Muscle of back (tissue), 13 donors: ENCODE measurements at places on chromosomes 4 and X. TPM values are rescaled to one million over a fixed set of nuclear protein-coding genes. Genes with fewer than 3 reads are reported as not detected.

- no peak for DNase-seq
Observed at GRCh38 chr4:186241616-186242015, 14.3 kb downstream of the KLKB1 start.

DNA sequence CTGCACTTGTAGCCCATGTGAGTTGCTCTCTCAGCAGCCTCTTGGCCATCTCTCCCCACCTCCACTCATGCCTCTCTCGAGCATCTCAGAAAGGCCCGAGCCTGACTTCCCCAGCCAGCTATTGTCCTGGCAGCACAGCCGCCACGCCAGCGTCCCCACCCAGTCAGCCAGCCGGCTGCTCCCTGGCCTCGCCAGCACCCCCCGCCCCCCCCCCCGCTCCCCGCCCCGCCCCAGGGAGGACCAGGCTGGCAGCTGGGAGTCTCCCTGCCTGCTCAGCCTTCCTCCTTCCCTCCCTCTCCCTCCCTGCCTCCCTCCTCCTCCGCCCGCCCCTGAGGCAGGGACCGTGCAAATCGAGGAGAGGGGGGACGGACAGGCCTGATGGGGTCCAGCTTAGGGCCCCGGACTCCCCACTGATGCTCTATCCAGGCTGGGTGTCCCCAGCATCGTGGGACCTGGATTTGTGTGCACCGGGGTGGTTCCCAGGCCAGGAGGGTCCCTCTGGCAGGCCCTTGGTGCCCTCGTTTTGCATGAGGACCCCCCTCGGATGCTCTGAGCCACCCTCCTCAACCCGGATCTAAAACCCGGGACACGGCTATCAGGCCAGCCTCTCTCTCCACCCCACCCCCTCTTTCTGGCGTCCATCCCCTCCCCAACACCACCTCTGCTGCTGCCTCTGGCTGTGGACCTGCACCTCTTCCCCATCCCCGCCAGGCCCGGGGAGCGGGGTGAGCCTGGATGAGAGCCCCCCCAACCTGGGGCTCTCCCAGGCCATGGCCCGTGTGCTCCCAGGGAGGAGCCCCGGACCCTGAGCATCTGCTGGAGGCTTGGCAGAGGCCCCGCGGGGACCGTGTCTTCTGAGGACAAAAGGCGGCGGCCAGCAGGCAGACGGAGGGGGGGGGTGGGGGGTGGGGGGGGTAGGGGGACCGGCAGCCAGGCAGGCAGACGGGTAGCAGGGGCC is at the start of gene GPR173:
Gene GPR173, plus strand, starts transcription at position 621 of the 958 bp plus-strand sequence. CDS start 27,833 bp downstream, outside the sequence.
- peak; percentile 55 for DNase-seq

The SLC38A5 gene
- polyA plus RNA-seq, result 9.2 TPM

DNA sequence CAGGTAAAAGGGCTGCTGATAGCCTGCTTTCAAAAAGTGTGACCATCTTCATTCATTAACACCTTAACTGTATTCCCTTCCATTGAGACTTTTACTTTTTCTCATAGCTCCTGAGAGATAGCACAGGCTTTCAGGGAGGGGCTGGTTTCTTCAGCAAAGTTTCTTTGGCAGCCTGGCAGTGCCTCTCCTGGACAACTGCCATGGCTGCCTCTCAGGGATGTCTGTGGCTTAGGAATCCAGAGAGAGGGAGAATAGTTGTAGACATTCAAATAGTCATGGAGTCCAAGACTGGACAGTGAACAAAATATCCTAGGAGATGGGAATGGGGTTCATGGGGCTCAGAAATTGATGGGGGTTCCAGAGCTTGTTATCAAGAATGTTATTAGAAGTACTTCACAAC is 81.1 kb downstream of the FAM47B start:
- no peak for DNase-seq

DNA sequence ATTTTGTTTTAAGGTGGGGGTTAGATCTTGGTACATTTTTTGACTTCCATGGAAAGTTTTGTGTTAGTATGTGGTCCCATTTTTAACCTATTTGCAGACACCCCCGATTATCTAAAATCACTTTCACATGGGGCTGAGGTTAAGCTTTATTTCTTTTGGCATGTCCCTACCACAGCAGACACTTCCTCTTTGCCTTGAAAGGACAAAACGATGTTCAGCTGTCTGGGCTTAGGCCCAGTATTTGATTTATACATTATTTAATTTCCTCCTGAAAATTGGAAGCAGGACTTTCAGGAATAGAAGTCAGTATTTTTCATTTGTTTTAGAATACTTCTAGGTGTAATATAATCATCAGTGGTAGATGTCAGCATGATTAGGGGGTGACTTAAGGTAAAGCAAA is 112.4 kb upstream of the SPRY1 start:
- DNase-seq, result peak; percentile 79
